GM23338 (cell line): ENCODE measurements at places on chromosomes 12 and 14.

GRCh38 chr12:56332512-56333196 is 1.1 kb downstream of the PAN2 start:
- H3K4me3 ChIP-seq, result peak overlapping the region; percentile 58
- H3K27me3 ChIP-seq, result no peaks in the 10 kb centered on the region
- no peak for DNase-seq
- peak overlapping the region; percentile 98 for H3K27ac ChIP-seq
- no peaks in the 10 kb centered on the region for H3K36me3 ChIP-seq

GRCh38 chr14:105313381-105314286 is 914 bp upstream of the PACS2 start:
- no peaks in the 10 kb centered on the region for H3K36me3 ChIP-seq
- no peaks in the 10 kb centered on the region for H3K27me3 ChIP-seq
- peak; percentile 75 for DNase-seq
- H3K27ac ChIP-seq, result no peak overlapping the region

DNA sequence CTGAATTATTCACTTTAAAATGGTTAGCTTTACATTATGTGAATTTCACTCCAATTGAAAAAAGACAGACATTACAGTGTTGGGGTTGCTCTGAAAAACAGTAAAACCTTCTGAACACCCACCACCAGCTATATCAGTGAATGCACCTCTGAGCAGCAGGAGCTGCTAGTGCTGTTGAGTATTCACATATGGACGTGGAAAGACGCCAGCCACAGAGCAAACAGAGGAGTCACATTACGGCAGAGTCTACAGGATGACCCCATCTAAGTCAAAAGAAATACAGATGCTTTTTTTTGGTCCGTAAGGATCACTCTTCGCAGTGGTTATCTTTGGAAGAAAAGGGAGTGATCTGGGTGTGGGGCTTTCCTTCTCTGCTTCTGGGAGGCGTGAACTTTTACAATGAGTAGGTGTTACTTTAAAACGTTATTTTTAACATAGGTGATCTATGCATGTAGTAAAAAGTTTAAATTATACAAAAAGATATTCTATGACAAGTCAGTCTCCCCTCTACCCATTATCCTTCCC is 4.5 kb downstream of the HVCN1 start:
- H3K27me3 ChIP-seq, result peaks cover 15% of the 10 kb centered on the region
- no peaks in the 10 kb centered on the region for H3K4me1 ChIP-seq
- no peak overlapping the region for H3K4me3 ChIP-seq
- H3K36me3 ChIP-seq, result no peaks in the 10 kb centered on the region
- H3K27ac ChIP-seq, result 0 out of 2 replicates have a peak overlapping the region, but pooled peaks have one; percentile 26
- no peak for DNase-seq

DNA sequence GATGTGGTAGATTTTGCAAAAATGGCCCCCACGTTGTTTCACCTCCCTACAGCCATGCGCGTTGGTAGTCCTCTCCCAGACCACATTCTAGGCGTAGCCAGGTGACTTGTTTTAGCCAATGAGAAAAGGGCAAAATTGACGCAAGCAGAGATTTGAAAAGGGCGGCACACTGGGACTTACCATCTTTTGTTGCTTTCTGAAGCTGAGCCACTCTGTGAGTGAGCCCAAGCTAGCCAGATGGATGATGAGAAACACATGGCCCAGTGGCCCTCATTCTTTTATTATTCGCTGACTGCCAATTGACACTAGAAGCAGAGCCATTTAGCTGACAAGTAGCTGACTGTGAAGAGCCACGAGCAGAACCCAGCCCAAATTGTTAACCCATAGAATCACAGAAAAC is 142.0 kb upstream of the GZMB start:
- no peaks in the 10 kb centered on the region for H3K27me3 ChIP-seq
- no peak overlapping the region for H3K4me3 ChIP-seq
- peaks cover 10% of the 10 kb centered on the region for H3K4me1 ChIP-seq
- H3K27ac ChIP-seq, result no peak overlapping the region
- no peaks in the 10 kb centered on the region for H3K36me3 ChIP-seq
- DNase-seq, result peak; percentile 20

DNA sequence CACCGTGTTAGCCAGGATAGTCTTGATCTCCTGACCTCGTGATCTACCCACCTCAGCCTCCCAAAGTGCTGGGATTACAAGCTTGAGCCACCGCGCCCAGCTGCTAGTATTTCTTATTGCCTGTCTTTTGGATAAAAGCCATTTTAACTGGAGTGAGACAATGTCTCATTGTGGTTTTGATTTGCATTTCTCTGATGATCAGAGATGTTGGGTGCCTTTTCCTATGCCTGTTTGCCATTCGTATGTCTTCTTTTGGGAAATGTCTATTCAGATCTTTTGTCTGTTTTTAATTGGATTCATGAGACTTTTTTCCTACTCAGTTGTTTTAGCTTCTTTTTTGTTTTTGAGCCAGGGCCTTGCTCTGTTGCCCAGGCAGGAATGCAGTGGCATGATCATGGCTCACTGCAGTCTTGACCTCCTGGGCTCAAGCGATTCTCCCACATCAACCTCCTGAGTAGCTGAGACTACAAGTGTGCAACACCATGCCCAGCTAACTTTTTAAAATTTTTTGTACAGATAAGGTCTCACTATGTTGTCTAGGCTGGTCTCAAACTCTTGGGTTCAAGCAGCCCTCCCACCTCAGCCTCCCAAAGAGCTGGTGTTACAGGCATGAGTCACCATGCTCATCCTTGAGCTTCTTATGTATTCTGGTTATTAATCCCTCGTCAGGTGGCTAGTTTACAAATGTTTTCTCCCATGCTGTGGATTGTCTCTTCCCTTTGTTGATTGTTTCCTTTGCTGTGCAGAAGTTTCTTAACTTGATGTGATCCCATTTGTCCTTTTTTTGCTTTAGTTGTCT is 65.9 kb downstream of the ACACB start:
- no peak overlapping the region for H3K27ac ChIP-seq
- no peak for DNase-seq
- no peaks in the 10 kb centered on the region for H3K27me3 ChIP-seq
- no peaks in the 10 kb centered on the region; the same call in 1 of the 2 replicates for H3K36me3 ChIP-seq
- H3K4me3 ChIP-seq, result no peak overlapping the region

- H3K36me3 ChIP-seq, result no peaks in the 10 kb centered on the region
- H3K27me3 ChIP-seq, result no peaks in the 10 kb centered on the region
Observed at GRCh38 chr12:92863251-92863650, 65.8 kb downstream of the EEA1 start.

GRCh38 chr12:68370006-68370590 is 37.9 kb upstream of the MDM1 start:
- peaks cover 9% of the 10 kb centered on the region for H3K4me1 ChIP-seq
- DNase-seq, result no peak
- no peaks in the 10 kb centered on the region for H3K27me3 ChIP-seq
- no peak overlapping the region for H3K27ac ChIP-seq

DNA sequence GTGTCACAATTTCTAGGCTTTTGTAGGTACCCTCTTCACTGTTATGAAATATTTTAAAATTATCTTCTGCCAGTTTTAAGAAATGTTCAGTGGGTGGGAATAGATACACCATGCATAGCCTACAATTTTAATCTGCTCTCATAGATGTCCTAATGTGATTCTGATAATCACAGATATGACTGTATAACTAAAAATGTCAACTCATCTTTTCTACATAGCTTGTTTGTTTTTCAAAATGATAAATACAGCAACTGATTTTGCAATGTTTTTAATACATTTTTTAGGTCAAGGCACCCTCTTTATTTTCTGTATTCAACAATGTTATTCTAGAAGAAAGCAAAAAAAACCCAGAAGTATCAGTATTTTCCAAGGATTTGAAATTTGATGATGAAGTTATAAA is 61.6 kb downstream of the LRRC9 start:
- no peaks in the 10 kb centered on the region for H3K27me3 ChIP-seq
- no peak overlapping the region for H3K27ac ChIP-seq
- DNase-seq, result no peak
- H3K4me1 ChIP-seq, result no peaks in the 10 kb centered on the region
- no peaks in the 10 kb centered on the region for H3K36me3 ChIP-seq

- DNase-seq, result peak; percentile 97
- no peaks in the 10 kb centered on the region for H3K36me3 ChIP-seq
- peak overlapping the region; percentile 72 for H3K27ac ChIP-seq
- H3K27me3 ChIP-seq, result no peaks in the 10 kb centered on the region
- H3K4me3 ChIP-seq, result no peak overlapping the region
Observed at GRCh38 chr14:54652188-54652587, 85.3 kb downstream of the SAMD4A start.

DNA sequence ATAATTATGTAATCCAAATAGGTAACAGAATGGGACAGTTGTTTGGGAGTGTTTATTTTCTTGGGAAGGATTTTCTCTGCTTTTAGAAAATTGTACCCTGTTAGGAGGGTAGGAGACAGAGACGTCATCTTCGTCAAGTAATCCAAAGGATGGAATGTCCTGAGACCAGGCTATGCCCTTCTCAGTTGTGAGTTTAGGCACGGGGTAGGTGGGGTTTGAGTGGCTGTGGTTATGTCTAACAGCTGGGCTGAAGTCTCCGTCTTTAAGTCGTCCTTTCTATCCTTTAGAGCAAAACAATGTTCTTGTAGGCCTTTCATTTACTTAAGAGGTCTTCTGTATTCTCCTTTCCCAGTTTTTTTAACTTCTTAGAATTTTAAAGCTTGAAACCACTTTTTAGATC is 5.7 kb downstream of the SOCS2 start:
- no peak overlapping the region for H3K4me3 ChIP-seq
- no peak for DNase-seq
- peaks cover 31% of the 10 kb centered on the region for H3K27me3 ChIP-seq
- H3K27ac ChIP-seq, result no peak overlapping the region
- peaks cover 44% of the 10 kb centered on the region for H3K4me1 ChIP-seq

- H3K4me3 ChIP-seq, result no peak overlapping the region
- H3K36me3 ChIP-seq, result no peaks in the 10 kb centered on the region
- no peaks in the 10 kb centered on the region for H3K27me3 ChIP-seq
- no peaks in the 10 kb centered on the region for H3K4me1 ChIP-seq
- no peak overlapping the region for H3K27ac ChIP-seq
Observed at GRCh38 chr14:54267172-54267571, 129.6 kb upstream of the CDKN3 start.

DNA sequence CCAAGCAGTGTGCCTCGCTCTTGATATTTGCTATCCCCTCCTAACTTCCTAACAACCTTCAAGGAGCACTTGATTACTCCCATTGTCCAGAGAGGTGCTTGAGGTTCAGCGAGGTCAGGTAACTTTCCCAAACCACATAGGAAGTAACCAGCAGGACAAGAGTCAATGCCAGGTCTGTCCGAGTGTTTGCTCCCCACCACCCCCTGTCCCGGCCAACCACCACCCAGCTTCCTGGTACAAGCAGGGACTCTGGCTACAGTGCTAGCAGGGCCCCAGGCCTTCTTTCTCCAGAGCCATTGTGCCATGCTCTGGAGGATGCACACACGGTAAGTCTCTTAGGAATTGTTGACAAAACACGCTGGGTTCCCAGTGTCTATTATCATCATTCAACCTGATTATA is 49.2 kb downstream of the SYNE3 start:
- no peaks in the 10 kb centered on the region for H3K36me3 ChIP-seq
- H3K4me3 ChIP-seq, result no peak overlapping the region
- H3K27ac ChIP-seq, result no peak overlapping the region
- H3K4me1 ChIP-seq, result no peaks in the 10 kb centered on the region
- H3K27me3 ChIP-seq, result no peaks in the 10 kb centered on the region
- no peak for DNase-seq

DNA sequence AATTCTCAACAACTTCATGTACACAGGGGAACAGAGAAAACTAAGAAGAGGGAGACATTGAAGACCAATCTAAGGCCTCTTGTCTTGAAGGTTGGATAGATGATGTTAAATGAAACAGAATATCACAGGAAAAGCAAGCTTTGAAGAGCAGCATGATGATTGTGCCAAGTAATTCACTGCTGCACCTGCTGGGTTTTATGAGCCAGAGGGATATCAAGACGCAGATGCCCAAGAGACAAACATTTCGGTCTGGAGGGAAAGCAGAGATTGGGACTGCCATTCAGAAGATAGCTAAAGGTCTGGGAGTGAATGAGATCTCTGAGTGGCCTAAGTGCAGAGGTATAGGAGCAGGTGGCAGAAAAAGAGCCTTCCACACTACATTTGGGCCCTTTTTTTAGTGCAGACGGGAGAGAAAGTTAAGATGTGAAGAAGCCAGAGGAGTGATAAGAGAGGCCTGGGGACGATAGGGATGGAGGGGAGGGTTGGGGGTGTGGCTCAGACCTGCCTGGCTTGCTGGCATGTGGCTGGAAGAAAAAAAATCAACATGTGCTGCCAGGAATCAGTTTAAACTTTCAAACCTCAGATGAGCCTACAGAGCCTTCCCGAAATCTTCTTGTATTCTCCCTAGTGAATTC is 200.6 kb downstream of the AEBP2 start:
- H3K4me3 ChIP-seq, result no peak overlapping the region
- no peaks in the 10 kb centered on the region for H3K36me3 ChIP-seq
- H3K27ac ChIP-seq, result no peak overlapping the region
- no peaks in the 10 kb centered on the region for H3K27me3 ChIP-seq
- H3K4me1 ChIP-seq, result peaks cover 11% of the 10 kb centered on the region; the same call in 1 of the 2 replicates

GRCh38 chr12:127559349-127560040 is 707.5 kb upstream of the TMEM132C start:
- peak; percentile 75 for DNase-seq
- no peaks in the 10 kb centered on the region for H3K4me1 ChIP-seq
- no peaks in the 10 kb centered on the region for H3K27me3 ChIP-seq

DNA sequence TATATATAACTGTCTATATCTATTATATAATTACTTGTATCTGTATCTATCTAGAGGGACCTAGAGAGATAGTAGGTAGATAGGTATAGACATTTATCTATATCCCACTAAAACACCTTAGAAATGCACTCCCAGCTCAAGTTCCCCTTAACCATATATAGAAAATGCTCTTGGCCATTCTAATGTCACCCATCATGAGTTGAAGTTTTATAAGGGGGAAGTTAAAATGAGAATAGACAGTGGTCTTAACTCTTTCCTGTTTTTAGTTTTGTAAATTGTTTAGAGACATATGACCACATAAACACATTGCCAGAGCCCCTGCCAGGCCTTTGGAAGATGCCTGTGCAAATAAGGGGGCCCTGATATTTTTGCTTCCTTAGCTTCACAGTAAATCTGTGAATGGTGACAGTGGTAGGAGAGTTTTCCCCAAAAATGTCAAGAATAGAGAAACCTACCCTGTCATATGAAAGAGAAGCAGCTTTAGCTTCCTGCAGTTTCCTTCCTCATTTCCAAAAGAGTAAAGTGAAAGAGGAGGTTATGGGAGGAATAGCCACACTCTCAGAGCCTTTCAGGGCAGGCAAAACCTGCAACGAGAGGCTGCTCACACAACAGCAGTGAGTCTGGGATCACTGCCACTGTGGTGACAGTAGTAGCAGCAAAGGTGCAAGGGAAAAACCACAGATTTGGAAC is 45.5 kb downstream of the MGST1 start:
- H3K4me1 ChIP-seq, result no peaks in the 10 kb centered on the region
- no peaks in the 10 kb centered on the region for H3K27me3 ChIP-seq
- DNase-seq, result no peak
- H3K4me3 ChIP-seq, result no peak overlapping the region
- peaks cover 30% of the 10 kb centered on the region for H3K36me3 ChIP-seq

- H3K36me3 ChIP-seq, result peaks cover 6% of the 10 kb centered on the region; the same call in 1 of the 2 replicates
- peak; percentile 10 for DNase-seq
- no peaks in the 10 kb centered on the region for H3K27me3 ChIP-seq
- peaks cover 9% of the 10 kb centered on the region; the same call in 1 of the 2 replicates for H3K4me1 ChIP-seq
- H3K27ac ChIP-seq, result no peak overlapping the region
Observed at GRCh38 chr14:26935733-26936132, 337.9 kb upstream of the NOVA1 start.

GRCh38 chr14:54348001-54348611 is 48.7 kb upstream of the CDKN3 start:
- H3K27ac ChIP-seq, result no peak overlapping the region
- no peaks in the 10 kb centered on the region for H3K27me3 ChIP-seq
- DNase-seq, result peak; percentile 88

GRCh38 chr14:20732477-20732876 is 13.2 kb upstream of the EDDM3A start:
- no peaks in the 10 kb centered on the region for H3K27me3 ChIP-seq
- H3K4me1 ChIP-seq, result peaks cover 11% of the 10 kb centered on the region; the same call in 1 of the 2 replicates
- no peaks in the 10 kb centered on the region for H3K36me3 ChIP-seq
- H3K27ac ChIP-seq, result no peak overlapping the region
- peak; percentile 25 for DNase-seq
- H3K4me3 ChIP-seq, result no peak overlapping the region
